ENCODE measurements at places on chromosomes 4 and X. TPM values are rescaled to one million over a fixed set of nuclear protein-coding genes. Genes with fewer than 3 reads are reported as not detected.
A peak's percentile ranks its signal among the peaks of the same experiment; 100 is the strongest.

The ZFP92 gene
- 0.21 TPM for total RNA-seq

The RNF175 gene
- total RNA-seq = 0.77 TPM

The FABP2 gene
- total RNA-seq = not detected

The CLDN24 gene
- total RNA-seq = not detected

The WAS gene
- 1.2 TPM for total RNA-seq

The KIAA1210 gene
- not detected for total RNA-seq

The STATH gene
- total RNA-seq = not detected

The SMARCA5 gene
- total RNA-seq = 36.1 TPM

The SLC16A2 gene
- 7.5 TPM for total RNA-seq

The GIMD1 gene
- total RNA-seq = not detected

The TLR1 gene
- total RNA-seq = 3.8 TPM

The TCEAL6 gene
- total RNA-seq = not detected

The ARAP2 gene
- 6.8 TPM for total RNA-seq

DNA sequence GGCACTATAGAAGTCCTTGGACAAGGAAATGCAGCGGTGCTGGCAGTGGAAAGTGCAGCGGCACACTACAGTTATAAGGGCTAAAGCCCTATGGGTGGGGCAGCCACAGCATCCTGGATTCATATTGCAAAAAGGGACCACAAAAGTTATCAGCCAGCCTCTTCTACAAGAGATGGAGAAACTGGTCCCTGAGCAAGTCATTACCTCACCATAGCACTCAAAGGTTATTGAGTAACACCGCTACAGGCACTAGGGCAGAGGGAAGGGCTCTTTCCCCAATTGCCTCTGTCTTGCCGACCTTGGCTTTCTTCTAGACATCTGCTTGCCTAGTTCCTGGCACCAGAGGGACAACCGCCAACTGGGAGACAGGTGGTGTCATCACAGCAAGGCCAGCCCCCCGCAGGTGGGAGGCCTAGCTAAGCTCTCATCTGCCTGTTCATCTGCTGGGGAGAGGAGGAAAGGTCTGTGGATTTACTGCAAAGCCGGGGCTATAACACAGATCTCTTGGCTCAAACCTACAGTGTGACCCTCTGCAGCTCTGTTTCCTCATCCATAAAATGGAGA lies 600.0 kb downstream of the BCOR start:
- no peaks in the 10 kb centered on the region for H3K27me3 ChIP-seq
- no peaks in the 10 kb centered on the region for H3K36me3 ChIP-seq
- DNase-seq = no peak

DNA sequence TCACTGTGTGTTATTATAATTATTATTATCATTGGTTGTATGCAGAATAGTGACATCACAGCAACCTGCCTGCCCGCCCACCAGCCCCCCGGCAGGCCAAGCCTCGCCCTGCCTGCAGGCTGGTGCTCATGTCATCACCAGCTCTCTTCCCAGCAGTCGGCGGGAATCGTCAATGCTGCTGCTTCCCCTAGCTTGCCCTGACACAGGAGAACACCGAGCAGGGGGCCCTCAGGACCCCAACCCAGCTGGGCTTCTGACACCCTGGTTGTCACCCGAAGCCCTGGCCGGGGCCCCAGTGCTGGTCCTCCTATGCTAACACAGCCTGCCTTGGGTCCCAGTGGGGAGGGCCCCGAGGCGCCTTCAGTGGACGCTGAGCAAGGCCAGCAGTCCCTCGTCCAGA lies 100.6 kb downstream of the PPP2R2C start:
- peaks cover 45% of the 10 kb centered on the region for H3K27me3 ChIP-seq
- H3K27ac ChIP-seq = no peak overlapping the region
- H3K4me3 ChIP-seq = no peak overlapping the region
- no peaks in the 10 kb centered on the region for H3K4me1 ChIP-seq

- no peak overlapping the region for H3K27ac ChIP-seq
- no peak for DNase-seq
- H3K4me3 ChIP-seq = no peak overlapping the region
- peaks cover 8% of the 10 kb centered on the region for H3K4me1 ChIP-seq
- H3K27me3 ChIP-seq = no peaks in the 10 kb centered on the region
Measured at GRCh38 chr4:26431461-26432180, 58.7 kb downstream of the CCKAR start.

GRCh38 chr4:53688186-53688790 lies 97.0 kb upstream of the LNX1 start:
- H3K27ac ChIP-seq = peak overlapping the region; percentile 28
- DNase-seq = no peak
- no peaks in the 10 kb centered on the region for H3K4me1 ChIP-seq
- no peaks in the 10 kb centered on the region for H3K27me3 ChIP-seq

DNA sequence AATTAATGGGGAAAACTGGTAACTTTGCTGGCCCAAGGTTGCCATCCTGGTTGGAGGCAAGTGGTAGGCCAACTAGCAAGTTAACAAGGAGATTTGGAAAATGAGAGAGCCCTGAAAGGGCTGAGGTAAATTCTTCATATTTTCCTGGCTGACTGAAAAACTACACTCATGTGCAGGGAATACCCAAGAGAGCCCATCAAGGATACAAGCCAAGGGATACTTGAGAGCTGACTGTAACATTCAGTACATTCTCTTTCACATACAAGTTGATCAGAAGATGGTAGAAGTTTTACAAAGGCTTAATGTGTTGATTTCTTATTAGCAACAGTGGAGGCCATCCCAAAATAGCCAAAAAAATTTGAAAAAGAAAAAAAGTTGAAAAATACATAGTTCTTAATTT lies 33.3 kb downstream of the IL2 start:
- H3K4me3 ChIP-seq = no peak overlapping the region
- no peak overlapping the region for H3K27ac ChIP-seq
- H3K4me1 ChIP-seq = no peaks in the 10 kb centered on the region
- DNase-seq = no peak

DNA sequence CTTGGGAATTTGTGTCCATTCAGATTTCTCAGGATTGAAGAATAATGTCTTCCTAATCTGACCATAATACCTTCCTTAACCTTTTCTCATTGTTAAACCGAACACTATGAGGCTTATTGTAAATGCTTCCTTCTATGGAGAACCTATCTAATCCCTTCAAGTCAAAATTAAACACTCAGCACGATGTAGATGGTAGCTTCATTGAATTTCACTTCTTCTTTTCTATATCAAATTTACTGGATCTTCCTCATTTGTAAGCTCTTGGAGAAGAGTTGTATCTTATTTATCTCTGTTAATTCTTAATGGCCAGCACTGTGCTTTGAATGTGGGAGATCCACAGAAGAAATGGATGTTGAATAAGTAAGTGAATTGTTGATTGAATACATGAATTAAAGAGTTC lies 109.0 kb upstream of the RAPGEF2 start:
- no peak for DNase-seq
- no peaks in the 10 kb centered on the region for H3K36me3 ChIP-seq
- H3K4me3 ChIP-seq = no peak overlapping the region

DNA sequence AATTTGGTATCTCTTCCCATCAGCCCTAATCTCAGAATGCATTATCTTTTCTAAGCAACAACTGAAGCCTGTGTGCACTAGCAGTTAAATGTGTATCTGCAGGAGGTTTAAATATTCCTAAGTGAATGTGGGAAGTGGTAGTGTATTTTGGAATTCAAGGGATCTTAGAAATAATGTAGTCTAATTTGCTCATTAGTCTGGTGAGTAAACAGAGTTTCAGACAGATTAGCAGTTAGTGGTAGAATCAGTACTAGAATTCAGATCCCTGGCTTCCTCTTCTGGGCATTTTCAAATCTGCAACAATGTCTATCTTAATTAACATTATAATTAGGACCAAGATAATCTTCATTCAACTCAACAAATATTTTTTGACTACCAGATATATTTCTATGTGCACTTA lies 11.7 kb upstream of the CXCL2 start:
- H3K36me3 ChIP-seq = no peaks in the 10 kb centered on the region
- no peak overlapping the region for H3K4me3 ChIP-seq
- H3K27me3 ChIP-seq = no peaks in the 10 kb centered on the region
- no peak for DNase-seq
- H3K4me1 ChIP-seq = peaks cover 44% of the 10 kb centered on the region

GRCh38 chrX:107704181-107704580 lies 71.4 kb downstream of the TSC22D3 start:
- no peaks in the 10 kb centered on the region for H3K4me1 ChIP-seq
- no peak for DNase-seq
- no peak overlapping the region for H3K4me3 ChIP-seq
- no peak overlapping the region for H3K27ac ChIP-seq
- H3K27me3 ChIP-seq = no peaks in the 10 kb centered on the region
- no peaks in the 10 kb centered on the region for H3K36me3 ChIP-seq

GRCh38 chr4:78806943-78807460 lies 30.9 kb downstream of the BMP2K start:
- DNase-seq = no peak
- H3K27me3 ChIP-seq = no peaks in the 10 kb centered on the region
- no peaks in the 10 kb centered on the region for H3K36me3 ChIP-seq
- no peak overlapping the region for H3K4me3 ChIP-seq
- peaks cover 3% of the 10 kb centered on the region for H3K4me1 ChIP-seq
- H3K27ac ChIP-seq = no peak overlapping the region

DNA sequence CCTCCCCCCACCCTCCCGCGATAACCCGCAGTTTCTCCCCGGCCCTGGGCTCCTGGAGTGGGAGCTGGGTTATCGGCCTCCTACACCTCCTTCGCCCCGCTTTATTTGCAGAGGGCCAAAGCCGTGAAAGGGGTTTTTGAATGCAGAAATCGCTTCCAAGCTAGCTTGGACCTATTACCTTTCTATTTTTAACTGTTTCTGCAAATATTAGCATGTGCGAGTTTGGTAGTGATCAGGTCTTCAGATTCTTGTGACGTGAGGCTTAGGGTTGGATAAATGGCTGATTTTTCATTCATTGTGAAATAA lies 1.3 kb downstream of the USP9X start:
- peak overlapping the region; percentile 99 for H3K27ac ChIP-seq
- no peaks in the 10 kb centered on the region for H3K27me3 ChIP-seq
- no peak for DNase-seq
- peaks cover 7% of the 10 kb centered on the region for H3K36me3 ChIP-seq
- H3K4me1 ChIP-seq = peaks cover 40% of the 10 kb centered on the region
- H3K4me3 ChIP-seq = peak overlapping the region; percentile 86

DNA sequence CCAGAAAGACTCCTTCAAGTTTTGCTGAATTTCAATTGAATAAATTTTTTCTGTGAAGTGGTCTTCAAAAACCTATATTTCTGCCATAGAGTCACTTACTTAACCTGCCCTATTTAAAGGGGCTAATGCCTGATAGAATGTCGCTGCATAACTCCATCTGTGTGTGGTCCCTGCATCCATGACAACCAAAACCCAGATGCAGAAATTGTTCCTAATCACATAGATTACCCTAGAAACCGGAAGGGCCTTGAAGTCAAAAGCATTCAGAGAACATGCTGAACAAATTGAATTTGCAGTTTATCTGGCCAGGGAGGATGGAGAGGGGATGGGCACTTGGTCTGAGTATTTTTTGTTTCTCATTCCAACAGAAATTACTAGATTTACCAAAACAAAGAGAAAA lies 1.5 kb upstream of the PARM1 start:
- no peaks in the 10 kb centered on the region for H3K36me3 ChIP-seq
- H3K4me3 ChIP-seq = no peak overlapping the region
- H3K27me3 ChIP-seq = no peaks in the 10 kb centered on the region
- DNase-seq = no peak

DNA sequence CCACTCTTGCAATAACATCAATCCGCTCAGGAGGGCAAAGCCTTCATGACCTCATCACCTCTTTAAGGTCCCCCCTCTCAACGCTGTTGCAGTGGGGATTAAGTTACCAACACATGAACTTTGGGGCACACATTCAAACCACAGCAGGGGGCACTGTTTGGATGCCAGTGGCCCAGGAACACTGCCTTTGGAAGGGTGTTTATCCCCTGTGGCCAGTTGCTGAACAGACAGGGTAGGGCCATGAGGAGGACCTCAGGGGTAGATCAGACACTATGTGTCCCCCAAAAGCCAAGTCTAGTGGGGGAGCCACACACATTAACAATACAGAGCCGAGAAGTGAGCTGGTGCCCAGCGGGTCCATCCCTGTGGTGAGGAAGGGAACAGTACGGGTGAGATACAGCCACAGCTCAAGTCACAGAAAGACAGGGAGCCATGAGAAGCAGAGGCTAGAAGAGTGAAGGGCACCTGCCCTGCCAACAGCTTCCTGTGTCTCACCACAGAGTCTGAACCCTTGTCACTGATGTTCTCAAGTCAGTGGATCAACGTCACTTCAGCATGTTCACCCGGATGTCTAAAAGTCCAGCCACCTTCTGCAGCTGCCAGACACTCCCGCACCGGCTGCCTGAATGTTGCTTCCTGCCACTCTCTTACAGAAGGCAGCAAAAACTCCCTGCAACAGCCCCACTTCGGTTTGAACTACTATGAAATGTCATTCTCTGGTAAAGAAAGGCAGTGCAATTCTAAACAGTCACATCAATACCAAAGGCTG lies 19.9 kb upstream of the MXD4 start:
- no peaks in the 10 kb centered on the region for H3K4me1 ChIP-seq
- no peaks in the 10 kb centered on the region for H3K27me3 ChIP-seq
- DNase-seq = peak; percentile 4
- no peak overlapping the region for H3K27ac ChIP-seq
- H3K36me3 ChIP-seq = no peaks in the 10 kb centered on the region
